CD8-positive, alpha-beta memory T cell (primary cell): ENCODE measurements at places on chromosomes 6 and 20. TPM values are rescaled to one million over a fixed set of nuclear protein-coding genes. Genes with fewer than 3 reads are reported as not detected.

The RGS19 gene
- 120 TPM for polyA plus RNA-seq

The SOX4 gene
- 0.37 TPM for polyA plus RNA-seq

The COL9A1 gene
- not detected for polyA plus RNA-seq

The HLA-DMA gene
- 35.0 TPM for polyA plus RNA-seq

The HNF4A gene
- polyA plus RNA-seq = not detected

The TCP11 gene
- not detected for polyA plus RNA-seq

The ABHD16B gene
- not detected for polyA plus RNA-seq

The ZNF311 gene
- polyA plus RNA-seq = not detected

The ZBTB9 gene
- 9.1 TPM for polyA plus RNA-seq

The KHDC1L gene
- polyA plus RNA-seq = not detected

The MUCL3 gene
- not detected for polyA plus RNA-seq

The PHACTR3 gene
- polyA plus RNA-seq = not detected

The GPR63 gene
- polyA plus RNA-seq = 0.12 TPM

The FNDC11 gene
- not detected for polyA plus RNA-seq

The SIRT5 gene
- polyA plus RNA-seq = 9.7 TPM

The TMEM14A gene
- polyA plus RNA-seq = 27.3 TPM

The LTA gene
- polyA plus RNA-seq = 23.3 TPM

The FAM229B gene
- 5.5 TPM for polyA plus RNA-seq

The LAMP5 gene
- polyA plus RNA-seq = not detected

The FILIP1 gene
- not detected for polyA plus RNA-seq

The PNLDC1 gene
- polyA plus RNA-seq = not detected

The C20orf144 gene
- polyA plus RNA-seq = not detected

The CST5 gene
- polyA plus RNA-seq = not detected

The ATP9A gene
- polyA plus RNA-seq = 0.46 TPM

The PPP1R3G gene
- not detected for polyA plus RNA-seq

The LY6G5C gene
- 10.3 TPM for polyA plus RNA-seq
